ENCODE measurements at places on chromosomes 1 and 21. TPM values are rescaled to one million over a fixed set of nuclear protein-coding genes. Genes with fewer than 3 reads are reported as not detected.

- no peak for DNase-seq
Observed at GRCh38 chr1:104733866-104734265, 984.2 kb downstream of the AMY1C start.

- no peak for DNase-seq
Observed at GRCh38 chr1:148367596-148367995, 115.5 kb downstream of the PPIAL4G start.

DNA sequence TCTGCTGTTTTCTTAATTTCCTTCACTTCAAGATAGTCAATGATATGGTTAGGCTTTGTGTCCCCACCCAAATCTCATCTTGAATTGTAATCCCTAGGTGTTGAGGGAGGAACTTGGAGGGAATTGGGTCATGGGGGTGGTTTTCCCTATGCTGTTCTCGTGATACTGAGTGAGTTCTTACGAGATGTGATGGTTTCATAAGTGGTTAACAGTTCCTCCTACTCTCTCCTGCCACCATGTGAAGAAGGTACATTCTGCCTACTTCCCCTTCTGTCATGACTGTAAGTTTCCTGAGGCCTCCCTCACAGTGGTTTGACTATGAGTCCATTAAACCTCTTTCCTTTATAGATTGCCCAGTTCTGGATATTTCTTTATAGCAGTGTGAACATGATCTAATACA is 74.0 kb upstream of the SAMSN1 start:
- no peak for DNase-seq

GRCh38 chr1:57254022-57254421 is 169.8 kb downstream of the DAB1 start:
- no peak for DNase-seq

GRCh38 chr1:38708701-38709258 is 150.8 kb downstream of the RRAGC start:
- no peak for DNase-seq

- no peak for DNase-seq
Observed at GRCh38 chr1:8854240-8854639, 24.2 kb downstream of the ENO1 start.

GRCh38 chr21:42793774-42794173 is 85.6 kb downstream of the WDR4 start:
- DNase-seq, result no peak

DNA sequence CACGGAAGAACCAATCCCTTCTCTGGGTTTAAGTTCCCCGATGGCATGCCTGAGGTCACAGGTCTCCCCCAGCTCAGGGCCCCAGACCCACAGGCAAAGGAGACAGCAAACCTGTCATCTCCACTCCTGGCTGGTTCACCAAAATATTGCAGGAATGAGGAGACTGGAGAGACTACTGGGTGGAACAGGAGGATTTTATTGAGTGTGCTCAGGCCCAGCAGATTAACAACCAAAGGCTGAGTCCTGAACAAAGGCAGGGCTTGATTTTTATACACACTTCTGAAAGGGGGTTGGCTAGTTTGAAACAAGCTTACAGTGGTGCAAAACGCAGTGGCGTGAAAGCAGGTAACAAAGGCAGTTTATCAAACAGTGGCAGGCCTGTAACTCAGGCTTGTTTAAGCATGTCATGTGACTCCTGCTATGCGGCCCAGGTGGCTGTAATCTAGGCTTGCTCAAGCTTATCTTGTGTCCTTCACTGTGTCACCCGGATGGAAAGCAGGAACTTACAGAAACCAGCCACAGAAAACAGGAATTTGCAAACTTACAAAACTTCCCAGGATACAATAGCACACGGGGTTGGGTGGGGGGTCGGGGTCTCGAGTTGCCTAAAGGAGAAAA is 27.4 kb upstream of the KCNJ15 start:
- no peak for DNase-seq

DNA sequence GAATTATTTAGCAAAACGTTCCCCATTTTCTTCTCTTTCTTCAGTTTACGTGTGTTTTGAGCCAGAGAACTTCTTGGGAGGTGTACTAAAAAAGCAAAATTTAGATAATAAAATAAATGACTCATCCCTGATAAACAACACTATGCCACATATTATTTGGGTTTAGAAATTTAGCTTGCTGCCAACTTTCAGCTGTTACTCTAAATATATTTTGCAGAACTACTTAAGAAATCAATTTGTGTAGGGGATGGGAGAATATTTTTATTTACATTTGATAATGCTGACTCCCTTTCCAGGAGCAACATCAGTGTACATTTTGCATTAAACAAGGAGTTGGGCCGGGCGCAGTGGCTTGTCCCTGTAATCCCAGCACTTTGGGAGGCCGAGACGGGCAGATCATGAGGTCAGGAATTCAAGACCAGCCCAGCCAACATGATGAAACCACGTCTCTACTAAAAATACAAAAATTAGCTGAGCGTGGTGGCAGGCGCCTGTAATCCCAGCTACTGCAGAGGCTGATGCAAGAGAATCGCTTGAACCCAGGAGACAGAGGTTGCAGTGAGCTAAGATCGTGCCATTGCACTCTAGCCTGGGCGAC is 151.4 kb upstream of the ZRANB2 start:
- no peak for DNase-seq

DNA sequence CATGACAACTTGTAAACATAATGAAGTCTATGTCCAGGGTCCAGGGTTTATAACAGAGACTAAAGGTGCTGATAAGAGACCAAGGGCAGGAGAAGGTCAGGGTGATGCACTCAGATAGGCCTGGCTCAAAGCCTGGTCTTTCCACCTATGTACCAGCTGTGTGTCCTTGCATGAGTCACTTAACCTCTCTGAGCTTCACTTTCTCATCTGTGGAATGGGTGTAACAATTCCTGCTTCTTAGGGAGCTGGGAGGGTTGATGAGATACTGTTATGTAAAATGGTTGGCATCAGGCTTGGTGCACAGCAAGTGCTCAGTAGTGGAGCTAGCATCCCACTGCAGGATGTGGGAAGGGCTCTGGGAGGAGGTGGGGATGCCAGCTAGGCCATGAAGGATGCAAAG is 143.7 kb upstream of the CSF3R start:
- no peak for DNase-seq

GRCh38 chr1:197761654-197762053 is 13.6 kb downstream of the DENND1B start:
- DNase-seq, result no peak

DNA sequence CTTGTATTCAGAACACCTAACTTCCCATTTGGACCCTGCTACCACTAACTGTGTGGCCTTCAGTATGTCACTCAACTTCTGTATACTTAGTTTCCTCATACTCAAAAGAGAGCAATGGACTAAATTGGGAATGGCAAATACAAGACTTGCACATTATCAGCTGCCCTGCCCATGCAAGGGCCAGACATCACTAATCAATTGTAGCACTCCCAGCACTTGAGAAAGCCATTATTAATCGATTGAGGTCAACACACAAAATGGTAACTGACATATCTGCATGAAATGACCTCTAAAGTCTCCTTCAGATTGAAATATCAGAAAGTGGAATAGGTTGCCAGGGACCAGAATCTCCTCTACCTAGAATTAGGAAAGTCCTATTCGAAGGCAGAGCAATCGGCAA is 59.2 kb downstream of the MT1HL1 start:
- DNase-seq, result no peak

- no peak for DNase-seq
Observed at GRCh38 chr1:67708606-67709005, 23.6 kb downstream of the GADD45A start.

GRCh38 chr1:79215311-79215710 is 208.8 kb upstream of the ADGRL4 start:
- no peak for DNase-seq

GRCh38 chr1:53307037-53307436 is 20.8 kb downstream of the LRP8 start:
- no peak for DNase-seq

DNA sequence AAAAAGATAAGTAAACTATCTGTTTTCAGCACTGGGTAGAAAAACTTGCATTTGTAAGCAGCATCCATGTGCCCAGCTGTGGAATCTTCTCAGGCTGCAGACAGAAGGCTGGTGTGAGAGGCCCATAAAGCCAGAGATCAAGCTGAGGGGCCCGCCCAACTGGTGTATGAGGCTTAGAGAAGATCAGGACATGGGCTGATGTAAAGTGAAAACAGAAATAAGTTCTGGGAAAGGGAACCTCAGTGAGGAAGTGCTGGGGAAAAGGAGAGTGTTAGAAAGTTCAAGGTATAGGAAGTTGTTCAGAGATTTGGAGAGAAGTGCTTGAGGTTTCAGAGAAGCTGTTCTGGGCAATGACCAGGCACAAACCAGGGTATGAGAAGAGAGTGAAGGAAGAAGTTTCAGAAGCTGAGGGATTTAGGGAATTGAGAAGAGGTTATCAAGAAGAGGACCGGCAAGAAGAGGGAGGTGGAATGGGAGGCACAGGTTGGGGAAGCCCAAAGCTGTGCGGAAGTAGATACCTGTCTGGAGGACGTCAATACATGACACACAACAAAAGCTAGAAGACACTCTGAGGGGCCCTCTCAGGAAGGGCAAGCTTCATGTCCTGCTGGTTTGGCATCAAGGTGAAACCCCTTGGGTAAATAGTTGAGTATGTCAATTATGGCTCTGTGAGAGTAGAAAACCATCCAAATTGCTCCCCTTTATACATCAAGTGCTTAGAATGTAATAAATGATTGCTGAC is 2.7 kb upstream of the CD5L start:
- DNase-seq, result no peak

GRCh38 chr1:54859700-54860391 is 27.1 kb downstream of the DHCR24 start:
- DNase-seq, result no peak

DNA sequence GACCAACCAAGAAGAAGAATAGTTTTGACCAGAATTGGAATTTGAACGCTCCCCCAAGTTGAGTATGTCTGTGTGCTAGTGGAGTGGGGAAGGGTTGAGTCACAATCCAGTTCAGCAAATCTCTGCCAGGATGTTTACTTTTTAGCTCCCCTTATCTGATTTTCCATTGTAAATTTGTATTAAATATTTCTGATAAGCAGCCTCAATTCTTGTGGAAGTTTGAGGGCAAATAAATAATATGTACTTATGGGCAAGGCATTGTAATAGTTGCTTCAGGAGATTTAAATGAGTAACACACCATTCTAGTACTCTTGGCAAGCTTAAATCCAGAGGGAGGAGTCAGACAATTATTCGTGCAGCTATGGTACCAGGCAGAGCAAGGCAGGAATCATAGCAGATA is 14.4 kb downstream of the CXADR start:
- no peak for DNase-seq

- DNase-seq, result no peak
Observed at GRCh38 chr1:217089361-217090014, 366.3 kb upstream of the ESRRG start.

DNA sequence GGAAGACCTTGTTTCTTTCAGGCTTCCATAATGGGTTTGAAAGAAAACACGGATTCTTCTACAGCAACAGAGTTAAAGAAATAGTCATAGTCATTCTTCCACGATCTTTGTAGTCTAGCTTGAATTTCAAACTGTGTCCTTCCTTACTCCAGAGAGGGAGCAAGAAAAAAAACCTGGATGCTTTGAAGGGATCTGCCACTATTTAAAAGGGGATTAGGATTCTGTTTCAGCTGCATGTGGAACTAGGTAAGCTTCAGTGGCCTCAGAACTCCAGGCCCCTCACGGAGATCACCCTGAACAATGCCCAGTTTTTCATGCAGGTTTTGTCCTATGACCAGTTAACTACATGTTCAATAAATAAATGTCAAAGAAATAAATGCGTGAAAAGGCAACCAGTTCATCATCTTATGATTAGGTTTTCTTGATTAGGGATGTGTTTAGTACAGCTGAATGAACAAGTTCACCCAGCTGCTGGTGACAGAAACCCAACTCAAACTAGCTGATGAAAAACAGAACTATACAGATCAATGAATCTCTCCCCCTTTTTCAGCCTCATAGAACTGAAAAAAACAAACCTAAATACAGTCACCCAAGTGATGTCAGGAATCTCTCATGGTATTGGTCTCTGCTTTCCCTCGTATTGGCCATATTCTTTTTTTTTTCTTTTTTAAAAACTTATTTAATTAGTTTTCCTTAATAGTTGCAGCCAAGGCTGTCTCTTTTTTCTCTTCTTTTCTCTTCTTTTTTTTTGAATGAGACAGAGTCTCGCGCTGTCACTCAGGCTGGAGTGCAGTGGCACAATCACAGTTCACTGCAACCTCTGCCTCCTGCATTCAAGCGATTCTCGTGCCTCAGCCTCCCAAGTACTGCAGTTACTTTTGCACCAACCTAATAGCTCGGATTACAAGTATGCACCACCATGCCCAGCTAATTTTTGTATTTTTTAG is 14.6 kb upstream of the MPZL1 start:
- DNase-seq, result no peak

DNA sequence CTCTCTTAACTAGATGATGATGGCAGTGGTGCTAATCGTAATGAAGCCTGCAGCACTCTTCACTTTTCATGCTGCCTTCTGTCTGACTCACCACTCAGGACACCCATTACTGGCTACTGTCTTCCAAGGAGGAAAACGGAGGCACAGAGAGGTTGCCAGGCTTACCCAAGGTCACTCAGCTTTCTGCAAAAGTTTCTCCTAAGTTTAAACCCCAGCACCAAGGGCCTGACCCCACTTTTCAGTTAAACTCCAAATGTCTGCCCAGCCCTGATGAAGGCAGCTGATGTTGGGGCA is 78.1 kb upstream of the RUNX3 start:
- no peak for DNase-seq

GRCh38 chr1:180278194-180278515 is 48.1 kb downstream of the LHX4 start:
- DNase-seq, result no peak

DNA sequence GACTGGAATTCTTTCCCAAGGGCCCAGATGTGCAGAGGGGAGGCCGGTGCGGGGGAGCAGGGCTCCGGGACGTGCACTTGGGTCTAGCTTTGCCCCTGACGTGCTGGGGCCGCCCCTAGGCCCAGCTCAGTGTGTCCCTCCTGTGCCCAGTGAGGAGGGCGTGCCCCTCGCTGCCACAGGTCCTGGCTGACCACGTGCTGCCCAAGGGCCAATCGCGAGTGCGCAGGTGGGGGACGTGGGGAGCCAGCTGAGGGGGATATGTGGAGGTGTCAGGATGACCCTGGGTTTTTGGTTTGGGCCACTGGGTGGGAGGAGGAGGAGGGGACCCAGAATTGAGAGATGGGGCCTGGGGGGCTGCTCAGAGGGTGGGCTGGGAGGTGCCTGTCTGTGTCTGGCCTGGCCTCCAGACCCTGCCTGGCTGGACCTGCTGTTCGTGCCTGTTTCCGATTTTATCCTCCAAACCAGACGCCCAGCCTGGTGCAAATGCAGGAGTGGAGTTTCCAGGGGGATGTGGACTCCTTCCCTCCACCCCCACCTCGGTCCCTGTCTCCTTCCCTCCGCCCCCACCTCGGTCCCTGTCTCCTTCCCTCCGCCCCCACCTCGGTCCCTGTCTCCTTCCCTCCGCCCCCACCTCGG is 6.1 kb upstream of the RNF223 start:
- no peak for DNase-seq

- peak; percentile 48 for DNase-seq
Observed at GRCh38 chr21:45152265-45152746, 77.9 kb downstream of the ADARB1 start.

The TTC34 gene
- total RNA-seq, result 3.0 TPM

The KIF21B gene
- 10.7 TPM for total RNA-seq

The NUCKS1 gene
- total RNA-seq, result 189 TPM

The GUCA2A gene
- total RNA-seq, result not detected

The MAPKAPK2 gene
- 69.8 TPM for total RNA-seq

The TMEM52 gene
- total RNA-seq, result not detected

The SYCP1 gene
- not detected for total RNA-seq

The ANGPTL3 gene
- total RNA-seq, result not detected

The DEPDC1 gene
- 0.21 TPM for total RNA-seq

The MMP23B gene
- 16.6 TPM for total RNA-seq

The FAM177B gene
- 0.44 TPM for total RNA-seq

The IL19 gene
- not detected for total RNA-seq

The PLA2G2F gene
- total RNA-seq, result 19.2 TPM

The LHX8 gene
- 0.21 TPM for total RNA-seq

The RCSD1 gene
- 8.7 TPM for total RNA-seq

The CRNN gene
- not detected for total RNA-seq

The MX2 gene
- 18.9 TPM for total RNA-seq

Measured in ureter (tissue), 1 donor.